ENCODE measurements at places on chromosomes 3 and 15. TPM values are rescaled to one million over a fixed set of nuclear protein-coding genes. Genes with fewer than 3 reads are reported as not detected.
A peak's percentile ranks its signal among the peaks of the same experiment; 100 is the strongest.

DNA sequence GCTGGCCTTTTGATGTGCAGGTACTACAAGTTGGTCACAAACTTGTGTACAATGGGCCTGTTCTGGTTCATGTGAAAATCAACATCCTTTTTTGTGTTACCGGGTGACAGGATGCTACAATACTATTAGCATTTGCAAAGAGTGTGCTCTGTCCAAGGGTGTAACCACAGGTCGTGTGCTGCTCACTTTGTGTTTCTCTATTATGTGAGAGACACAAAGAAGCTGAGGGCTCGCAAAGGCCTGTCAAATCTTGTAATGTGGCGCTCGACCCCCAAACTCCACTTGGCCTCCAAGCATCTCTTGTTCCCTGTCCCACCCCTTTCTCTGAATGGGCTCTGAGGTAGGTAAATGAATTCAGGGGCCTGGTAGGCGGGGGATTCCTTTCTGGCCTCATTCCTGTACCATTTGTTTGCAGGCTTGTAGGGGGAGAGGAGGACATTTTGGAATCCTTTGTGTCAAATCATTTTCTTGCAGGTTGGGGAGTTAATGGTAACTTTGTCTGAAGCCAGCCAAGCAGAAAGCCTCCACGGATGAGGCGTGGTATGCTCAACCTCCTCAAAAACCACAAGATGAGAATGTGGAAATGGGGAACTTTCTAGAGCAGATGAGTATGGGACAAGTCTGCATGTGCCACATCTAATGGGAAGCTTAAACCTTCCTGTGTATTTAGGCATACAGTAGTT is 109.1 kb downstream of the OPA1 start:
- no peaks in the 10 kb centered on the region for H3K4me1 ChIP-seq
- no peaks in the 10 kb centered on the region for H3K27me3 ChIP-seq
- no peak overlapping the region for H3K27ac ChIP-seq
- peaks cover 11% of the 10 kb centered on the region for H3K36me3 ChIP-seq
- no peak for DNase-seq

DNA sequence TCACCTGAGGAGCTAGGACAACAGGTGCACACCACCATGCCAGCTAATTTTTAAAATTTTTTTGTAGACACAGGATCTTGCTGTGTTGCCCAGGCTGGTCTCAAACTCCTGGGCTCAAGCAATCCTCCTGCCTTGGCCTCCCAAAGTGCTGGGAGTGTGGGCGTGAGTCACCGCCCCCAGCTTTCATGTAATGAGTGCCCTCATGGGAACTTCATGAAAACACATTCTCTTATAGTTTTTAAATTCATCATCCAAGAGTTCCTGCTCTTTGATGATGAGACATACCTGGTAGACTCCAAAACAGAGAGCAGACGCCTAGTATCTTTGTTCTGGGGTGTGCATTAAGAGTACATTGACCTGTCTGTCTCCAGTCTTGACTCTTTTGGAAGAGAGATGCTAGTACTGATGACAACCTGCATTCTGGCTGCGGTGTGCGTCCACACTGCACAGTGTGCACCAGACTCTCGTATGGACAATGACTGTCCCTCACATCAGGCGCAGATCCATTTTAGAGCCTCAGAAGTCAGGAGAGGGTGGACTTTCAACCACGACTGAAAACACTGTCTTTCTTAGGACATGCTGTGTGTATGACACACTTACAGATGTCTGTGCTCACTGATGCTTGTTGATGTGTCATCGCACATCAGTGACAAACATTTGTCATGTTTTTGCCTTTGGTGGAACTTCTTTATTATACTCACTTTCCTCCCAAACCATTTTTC is 2.0 kb downstream of the NRROS start:
- H3K4me3 ChIP-seq = no peak overlapping the region
- H3K4me1 ChIP-seq = no peaks in the 10 kb centered on the region
- DNase-seq = no peak
- H3K27me3 ChIP-seq = peaks cover 16% of the 10 kb centered on the region
- H3K27ac ChIP-seq = no peak overlapping the region
- no peaks in the 10 kb centered on the region for H3K36me3 ChIP-seq

The KLHL6 gene
- total RNA-seq = not detected

- H3K27me3 ChIP-seq = no peaks in the 10 kb centered on the region
- no peak overlapping the region for H3K27ac ChIP-seq
- H3K4me1 ChIP-seq = no peaks in the 10 kb centered on the region
These were observed 120.8 kb upstream of the RAP2B start for GRCh38 chr3:153041181-153041580.

The SCG3 gene
- total RNA-seq = not detected

DNA sequence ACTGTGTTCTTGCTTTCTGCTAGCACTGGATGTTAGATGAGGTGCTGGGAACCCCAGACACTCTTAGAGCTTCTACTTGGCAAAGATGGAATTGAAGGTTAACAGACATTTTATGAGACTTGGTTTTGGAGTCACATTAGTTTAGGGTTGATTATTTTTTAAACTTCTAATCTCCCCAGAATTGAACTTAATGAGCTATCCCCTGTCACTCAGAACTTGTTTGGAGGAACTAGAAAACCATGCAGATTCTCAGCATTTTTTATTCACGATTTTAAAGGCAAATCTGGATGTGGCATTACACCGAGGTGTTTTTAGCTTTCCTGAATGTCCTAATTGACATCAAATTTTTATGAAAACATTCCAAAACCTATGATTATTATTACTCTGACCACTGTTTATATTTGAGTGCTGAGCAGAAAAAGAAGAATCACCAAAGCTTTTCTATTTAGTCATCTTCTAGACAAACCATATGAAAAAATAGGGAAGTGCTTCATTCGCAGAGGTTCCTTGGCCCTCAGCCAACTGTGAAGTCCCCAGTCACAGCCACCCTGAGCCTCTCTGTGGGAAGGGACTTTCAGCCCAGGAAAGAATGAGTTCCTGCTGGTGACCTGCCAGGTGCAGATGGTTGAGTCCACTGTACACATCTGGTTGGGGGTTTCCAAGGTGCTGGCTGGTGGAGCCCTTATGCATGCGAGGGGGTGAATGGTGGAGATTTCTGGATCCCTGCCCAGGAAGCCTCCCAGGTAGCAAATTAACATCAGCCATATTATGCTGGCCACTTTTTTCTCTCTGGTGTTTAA is 196.0 kb upstream of the TOPAZ1 start:
- H3K4me1 ChIP-seq = no peaks in the 10 kb centered on the region
- H3K36me3 ChIP-seq = no peaks in the 10 kb centered on the region
- H3K27ac ChIP-seq = no peak overlapping the region

DNA sequence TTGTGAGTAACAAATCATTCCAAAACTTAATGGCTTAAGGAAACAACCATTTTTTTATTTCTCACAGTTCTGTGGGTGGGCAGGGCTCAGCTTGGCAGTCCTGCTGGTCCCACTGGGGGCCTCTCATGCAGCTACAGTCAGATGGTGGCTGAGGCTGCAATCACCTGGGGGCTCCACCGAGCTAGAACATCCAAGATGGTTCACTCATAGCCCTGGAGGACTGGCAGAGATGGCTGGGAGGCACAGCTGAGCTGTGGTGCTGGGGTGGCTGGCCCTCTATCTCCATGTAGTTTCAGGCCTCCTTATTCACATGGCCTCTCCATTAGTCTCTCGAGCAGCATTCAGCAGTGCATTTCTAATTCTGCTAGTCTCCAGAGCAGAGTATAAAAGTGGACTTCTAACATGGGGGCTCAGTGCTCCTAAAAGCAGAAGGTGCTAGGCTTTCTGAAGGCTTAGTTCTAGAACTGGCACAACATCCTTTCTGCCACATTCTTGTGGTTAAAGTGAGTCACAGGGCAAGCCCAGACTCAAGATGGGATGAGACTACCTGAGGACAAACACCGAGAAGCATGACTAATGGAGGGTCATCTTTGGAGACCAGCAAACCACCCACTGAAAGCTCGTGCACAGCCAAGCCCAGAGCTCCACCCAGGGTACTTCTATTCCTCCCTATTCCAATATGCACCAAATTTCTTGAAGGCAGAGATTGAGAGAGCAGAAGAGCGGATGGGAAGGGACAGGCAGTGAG is 6.3 kb downstream of the CAV3 start:
- DNase-seq = peak; percentile 70
- H3K27me3 ChIP-seq = no peaks in the 10 kb centered on the region
- peaks cover 37% of the 10 kb centered on the region for H3K4me1 ChIP-seq
- H3K4me3 ChIP-seq = no peak overlapping the region

- peaks cover 6% of the 10 kb centered on the region for H3K4me1 ChIP-seq
- H3K27me3 ChIP-seq = no peaks in the 10 kb centered on the region
- H3K4me3 ChIP-seq = no peak overlapping the region
- no peak overlapping the region for H3K27ac ChIP-seq
- H3K36me3 ChIP-seq = no peaks in the 10 kb centered on the region
These were observed 113.0 kb downstream of the TMEM266 start for GRCh38 chr15:76172782-76173181.

- DNase-seq = no peak
- no peaks in the 10 kb centered on the region for H3K4me1 ChIP-seq
- peaks cover 72% of the 10 kb centered on the region for H3K36me3 ChIP-seq
- no peaks in the 10 kb centered on the region for H3K27me3 ChIP-seq
These were observed 50.7 kb downstream of the LRCH3 start for GRCh38 chr3:197841789-197842188.
